HCT116 (cell line): ENCODE measurements at places on chromosomes 3 and 15.

- no peak for DNase-seq
These were observed 480 bp downstream of the CHRNA7 start for GRCh38 chr15:32030795-32031194.

GRCh38 chr15:87416591-87417257 is 839.8 kb downstream of the NTRK3 start:
- no peak for DNase-seq

- DNase-seq, result no peak
These were observed 64.8 kb downstream of the TRIM71 start for GRCh38 chr3:32882603-32883025.

DNA sequence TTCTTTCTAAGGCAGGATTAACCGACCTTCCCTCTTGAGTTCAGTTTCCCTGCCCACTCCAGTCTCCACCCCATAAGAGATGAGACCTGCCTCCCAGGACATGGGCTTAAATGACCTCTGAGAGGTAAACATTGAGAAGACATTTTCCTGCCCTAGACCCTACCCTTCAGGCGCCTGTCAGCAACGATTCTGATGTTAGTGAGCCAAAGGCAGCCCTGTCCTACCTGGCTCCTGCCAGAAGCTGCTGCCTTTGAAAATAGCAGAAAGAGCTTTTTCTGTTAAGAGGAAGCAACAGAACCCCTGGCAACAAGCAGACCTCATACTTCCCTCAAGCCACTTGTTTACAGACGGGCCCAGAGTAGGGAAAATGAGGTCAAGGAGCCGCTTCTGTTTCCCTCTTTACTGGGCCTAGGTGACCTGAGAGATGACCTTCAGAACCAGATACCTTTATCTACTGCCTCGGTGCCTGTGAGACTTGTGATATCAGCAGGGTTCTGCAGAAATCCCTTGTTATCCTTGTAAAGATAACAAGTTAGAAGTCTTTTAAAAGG is 52.0 kb downstream of the CD200R1L start:
- no peak for DNase-seq

DNA sequence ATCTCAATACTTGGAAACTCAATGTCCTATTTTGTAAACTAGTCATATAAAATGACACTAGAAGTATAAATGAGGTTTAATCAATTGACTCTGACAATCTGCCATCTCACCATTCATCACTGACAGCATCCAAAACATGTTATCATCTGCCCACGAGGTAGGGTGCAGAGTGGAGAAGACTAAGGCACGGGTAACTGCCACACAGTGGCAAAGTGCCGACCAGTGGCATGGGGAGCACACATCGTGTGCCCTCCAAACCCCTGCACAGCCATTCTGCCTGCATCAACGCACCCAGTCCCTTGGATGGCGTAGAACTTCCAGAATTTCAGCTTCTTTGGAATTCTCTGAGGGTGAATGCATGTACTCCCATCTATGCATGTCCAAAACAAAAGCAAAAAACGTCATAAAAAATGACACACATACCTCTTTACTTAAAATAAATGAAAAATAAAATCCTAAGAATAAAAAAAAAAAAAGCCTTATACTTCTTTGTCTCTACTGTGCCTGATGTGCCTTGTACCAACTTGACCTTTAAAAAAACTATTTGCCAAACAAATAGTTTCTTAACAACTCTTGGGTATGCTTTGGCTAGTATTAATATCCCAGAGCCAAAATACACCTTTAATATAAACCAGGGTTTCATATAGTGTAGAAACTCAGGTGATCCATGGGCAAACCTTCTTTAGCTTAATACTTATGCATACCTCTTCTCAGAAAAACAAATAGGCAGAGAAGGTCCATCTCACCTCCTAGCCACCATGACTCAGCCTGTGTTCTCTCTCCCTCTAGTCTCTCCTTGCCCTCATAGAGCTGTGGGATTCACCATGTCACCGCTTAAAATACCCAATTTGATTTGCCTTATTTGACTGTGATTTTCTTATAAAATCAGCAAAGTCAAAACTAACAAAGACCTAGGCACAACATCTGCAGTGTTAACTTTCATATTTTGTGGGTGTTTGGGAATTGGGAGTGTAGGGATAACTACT is 12.7 kb downstream of the CPOX start:
- no peak for DNase-seq
